Naive thymus-derived CD8-positive, alpha-beta T cell (primary cell): ENCODE measurements at places on chromosomes 13 and 19.
A peak's percentile ranks its signal among the peaks of the same experiment; 100 is the strongest.

DNA sequence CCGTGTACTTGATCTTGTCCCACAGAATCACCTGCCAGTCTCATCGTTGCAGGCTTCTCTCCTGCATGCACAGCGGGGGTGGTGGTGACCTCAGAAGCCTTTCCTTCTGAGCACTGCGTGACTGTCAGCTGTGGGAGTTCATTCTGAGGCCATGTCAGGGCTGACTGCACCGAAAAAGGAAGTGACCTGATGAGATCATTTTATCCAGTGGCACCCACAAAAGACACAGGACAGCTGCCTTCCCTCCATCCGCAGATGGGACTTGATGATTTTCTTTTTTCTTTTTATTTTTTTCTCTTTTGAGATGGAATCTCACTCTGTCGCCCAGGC, 89.7 kb downstream of the RAB20 start:
- H3K27me3 ChIP-seq, result peaks cover 23% of the 10 kb centered on the region
- no peaks in the 10 kb centered on the region for H3K4me1 ChIP-seq
- no peak overlapping the region for H3K4me3 ChIP-seq
- H3K36me3 ChIP-seq, result no peaks in the 10 kb centered on the region
- DNase-seq, result peak; percentile 28
- no peak overlapping the region for H3K27ac ChIP-seq

GRCh38 chr19:6579450-6580178, 11.3 kb downstream of the CD70 start:
- H3K27ac ChIP-seq, result no peak overlapping the region
- no peaks in the 10 kb centered on the region for H3K36me3 ChIP-seq
- no peak overlapping the region for H3K4me3 ChIP-seq
- H3K4me1 ChIP-seq, result no peaks in the 10 kb centered on the region
- DNase-seq, result no peak

- no peak for DNase-seq
- no peak overlapping the region for H3K4me3 ChIP-seq
- H3K36me3 ChIP-seq, result no peaks in the 10 kb centered on the region
- H3K27me3 ChIP-seq, result no peaks in the 10 kb centered on the region
Measured at GRCh38 chr13:45325806-45326205, 15.2 kb downstream of the TPT1 start.

GRCh38 chr19:35868172-35868822, at the start of gene APLP1:
APLP1 (plus strand) TSS chr19:35868574; CDS start chr19:35868637, 63 bp downstream.
- DNase-seq, result no peak
- H3K36me3 ChIP-seq, result no peaks in the 10 kb centered on the region
- peak within 1 kb of the TSS; percentile 76 for H3K4me3 ChIP-seq

- DNase-seq, result no peak
- no peaks in the 10 kb centered on the region for H3K36me3 ChIP-seq
- H3K4me3 ChIP-seq, result peak overlapping the region; percentile 80
Measured at GRCh38 chr19:35039881-35040825, 1.4 kb upstream of the HPN start.

GRCh38 chr19:42067315-42067888, 2.6 kb downstream of the GRIK5 start:
- H3K4me1 ChIP-seq, result no peaks in the 10 kb centered on the region
- no peak overlapping the region for H3K27ac ChIP-seq
- no peak for DNase-seq
- H3K4me3 ChIP-seq, result no peak overlapping the region

- H3K4me3 ChIP-seq, result peak overlapping the region; percentile 75
- no peaks in the 10 kb centered on the region for H3K36me3 ChIP-seq
- peaks cover 60% of the 10 kb centered on the region for H3K4me1 ChIP-seq
- no peaks in the 10 kb centered on the region for H3K27me3 ChIP-seq
- peak overlapping the region; percentile 75 for H3K27ac ChIP-seq
Measured at GRCh38 chr19:10552510-10553053, 8.9 kb downstream of the ATG4D start.

DNA sequence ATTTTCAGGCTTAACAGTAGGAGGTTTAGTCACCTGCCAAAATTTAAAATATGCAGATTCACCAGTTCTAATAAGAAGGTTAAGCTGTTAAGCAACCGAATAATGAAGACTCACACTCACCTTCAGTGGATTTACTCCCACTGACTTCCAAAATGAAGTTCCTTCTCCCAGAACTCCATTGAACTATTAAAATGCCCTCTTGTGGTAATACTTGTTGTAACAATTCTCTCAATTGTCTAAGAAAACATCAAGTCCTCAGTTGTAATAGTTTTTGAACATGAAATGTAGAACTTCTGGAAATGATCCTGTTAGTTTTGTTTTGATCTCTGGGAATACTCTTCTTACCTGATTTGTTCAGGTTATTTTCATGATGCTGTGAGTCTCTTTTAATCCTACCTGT, 522.0 kb upstream of the ATXN8OS start:
- H3K27ac ChIP-seq, result no peak overlapping the region
- no peaks in the 10 kb centered on the region for H3K27me3 ChIP-seq
- H3K4me3 ChIP-seq, result no peak overlapping the region
- DNase-seq, result no peak
- H3K36me3 ChIP-seq, result no peaks in the 10 kb centered on the region
- no peaks in the 10 kb centered on the region for H3K4me1 ChIP-seq

DNA sequence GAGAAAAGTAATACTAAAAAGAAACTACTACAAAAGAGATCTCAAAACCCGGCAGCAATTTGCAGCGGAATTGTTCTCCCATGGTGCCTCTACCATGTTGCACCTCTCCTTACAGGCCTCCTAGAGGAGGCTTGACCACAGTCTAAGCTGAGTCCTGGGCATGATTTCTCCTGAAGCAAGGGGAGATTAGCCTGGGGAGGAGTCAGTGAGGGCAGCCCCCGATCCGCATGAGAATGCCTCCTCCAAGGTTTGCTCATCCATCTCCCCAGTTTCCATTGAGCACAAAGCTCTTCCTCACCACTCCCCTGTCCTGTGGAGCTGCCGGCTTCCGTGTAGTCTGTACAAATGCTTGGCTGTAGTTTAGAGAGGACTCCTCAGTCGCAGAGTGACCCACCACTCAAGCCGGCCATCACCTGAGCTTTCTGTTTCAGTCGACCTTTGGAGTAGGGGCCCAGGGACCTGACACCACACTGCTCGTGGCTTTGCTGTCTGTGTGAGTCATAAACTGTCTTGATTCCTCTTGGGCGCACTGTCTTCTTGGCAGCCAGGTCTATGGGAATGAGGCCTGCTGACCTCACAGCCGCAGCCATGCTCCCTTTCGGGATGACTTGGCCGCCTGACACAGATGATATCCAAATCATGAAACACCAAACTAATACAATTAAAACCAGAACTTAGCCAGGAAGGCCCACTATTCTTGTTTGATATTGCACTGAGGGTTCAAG, 72.3 kb downstream of the C1QTNF9 start:
- H3K4me1 ChIP-seq, result peaks cover 12% of the 10 kb centered on the region
- H3K27me3 ChIP-seq, result peaks cover 1% of the 10 kb centered on the region
- H3K27ac ChIP-seq, result no peak overlapping the region

DNA sequence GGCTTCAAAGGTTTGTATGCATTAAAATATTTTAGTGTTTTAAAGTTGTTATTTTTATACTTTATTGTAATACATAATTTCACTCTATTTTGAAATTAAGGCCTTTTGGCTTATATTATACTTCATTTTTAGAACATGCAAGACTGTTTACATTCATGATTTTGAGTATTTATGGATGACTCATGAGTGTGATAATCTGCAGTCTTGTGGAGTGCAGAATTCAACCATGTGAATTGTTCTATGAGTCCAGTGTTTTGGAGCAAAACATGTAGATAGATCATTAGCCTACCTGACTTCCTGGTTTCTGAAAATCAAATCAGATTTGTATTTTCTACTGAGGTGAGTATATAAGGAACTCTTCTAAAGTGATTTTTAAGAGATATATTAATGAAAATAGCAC, 241.8 kb downstream of the PCCA start:
- H3K36me3 ChIP-seq, result peaks cover 33% of the 10 kb centered on the region
- H3K27me3 ChIP-seq, result no peaks in the 10 kb centered on the region
- H3K27ac ChIP-seq, result no peak overlapping the region
- no peak overlapping the region for H3K4me3 ChIP-seq
- no peak for DNase-seq
- no peaks in the 10 kb centered on the region for H3K4me1 ChIP-seq

- H3K27ac ChIP-seq, result no peak overlapping the region
- no peaks in the 10 kb centered on the region for H3K27me3 ChIP-seq
- H3K4me1 ChIP-seq, result peaks cover 11% of the 10 kb centered on the region
- peaks cover 4% of the 10 kb centered on the region for H3K36me3 ChIP-seq
- no peak overlapping the region for H3K4me3 ChIP-seq
- DNase-seq, result no peak
Measured at GRCh38 chr13:112715210-112715609, 25.4 kb downstream of the ATP11A start.

- H3K27me3 ChIP-seq, result peaks cover 16% of the 10 kb centered on the region
- DNase-seq, result no peak
- no peak overlapping the region for H3K4me3 ChIP-seq
- no peaks in the 10 kb centered on the region for H3K36me3 ChIP-seq
- no peaks in the 10 kb centered on the region for H3K4me1 ChIP-seq
Measured at GRCh38 chr13:79628463-79628862, 147.5 kb downstream of the NDFIP2 start.

- H3K4me1 ChIP-seq, result peaks cover 2% of the 10 kb centered on the region
- H3K27ac ChIP-seq, result no peak overlapping the region
- H3K27me3 ChIP-seq, result peaks cover 17% of the 10 kb centered on the region
- no peak for DNase-seq
- peaks cover 4% of the 10 kb centered on the region for H3K36me3 ChIP-seq
Measured at GRCh38 chr13:25652764-25653163, 281.0 kb downstream of the ATP8A2 start.

- H3K4me1 ChIP-seq, result peaks cover 9% of the 10 kb centered on the region
- H3K27ac ChIP-seq, result no peak overlapping the region
- peak; percentile 59 for DNase-seq
- H3K4me3 ChIP-seq, result peak overlapping the region; percentile 48
Measured at GRCh38 chr13:27830010-27830409, 37.7 kb downstream of the GSX1 start.

- peak overlapping the region; percentile 20 for H3K27ac ChIP-seq
- peaks cover 6% of the 10 kb centered on the region for H3K4me1 ChIP-seq
- H3K4me3 ChIP-seq, result no peak overlapping the region
- no peak for DNase-seq
Measured at GRCh38 chr13:114020750-114021463, 47.0 kb upstream of the C13orf46 start.

- DNase-seq, result no peak
- no peak overlapping the region for H3K27ac ChIP-seq
- H3K27me3 ChIP-seq, result peaks cover 2% of the 10 kb centered on the region
- H3K4me1 ChIP-seq, result no peaks in the 10 kb centered on the region
- no peak overlapping the region for H3K4me3 ChIP-seq
Measured at GRCh38 chr13:48908381-48909055, 67.2 kb upstream of the FNDC3A start.

DNA sequence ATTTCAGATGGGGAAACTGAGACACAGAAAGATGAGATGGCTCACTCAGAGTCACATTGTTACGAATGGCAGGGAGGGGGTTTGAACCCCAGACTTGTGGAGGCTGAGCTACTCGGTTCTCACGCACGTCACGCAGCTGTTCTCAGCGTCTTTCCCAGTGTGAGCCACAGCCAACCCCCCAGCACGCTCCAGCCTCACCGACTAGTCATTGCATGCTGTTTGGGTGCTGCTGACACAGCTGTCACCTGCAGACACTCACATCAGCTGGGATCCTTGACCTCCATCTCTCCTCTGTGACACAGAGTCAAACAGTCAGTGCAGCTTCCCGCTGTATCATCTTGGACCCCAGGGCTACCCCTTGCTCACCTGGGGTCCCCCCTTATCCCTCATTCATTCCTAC, 2.4 kb upstream of the NCAN start:
- DNase-seq, result no peak
- peaks cover 5% of the 10 kb centered on the region for H3K36me3 ChIP-seq
- peaks cover 64% of the 10 kb centered on the region for H3K27me3 ChIP-seq
- no peak overlapping the region for H3K27ac ChIP-seq
- no peak overlapping the region for H3K4me3 ChIP-seq

- no peaks in the 10 kb centered on the region for H3K27me3 ChIP-seq
- no peaks in the 10 kb centered on the region for H3K36me3 ChIP-seq
- no peak for DNase-seq
- no peak overlapping the region for H3K27ac ChIP-seq
- no peak overlapping the region for H3K4me3 ChIP-seq
- H3K4me1 ChIP-seq, result no peaks in the 10 kb centered on the region
Measured at GRCh38 chr19:31289381-31289880, 59.8 kb downstream of the TSHZ3 start.

GRCh38 chr13:40651866-40652587, 14.4 kb downstream of the FOXO1 start:
- H3K36me3 ChIP-seq, result peaks cover 9% of the 10 kb centered on the region
- H3K27ac ChIP-seq, result peak overlapping the region; percentile 55
- peak overlapping the region; percentile 72 for H3K4me3 ChIP-seq

DNA sequence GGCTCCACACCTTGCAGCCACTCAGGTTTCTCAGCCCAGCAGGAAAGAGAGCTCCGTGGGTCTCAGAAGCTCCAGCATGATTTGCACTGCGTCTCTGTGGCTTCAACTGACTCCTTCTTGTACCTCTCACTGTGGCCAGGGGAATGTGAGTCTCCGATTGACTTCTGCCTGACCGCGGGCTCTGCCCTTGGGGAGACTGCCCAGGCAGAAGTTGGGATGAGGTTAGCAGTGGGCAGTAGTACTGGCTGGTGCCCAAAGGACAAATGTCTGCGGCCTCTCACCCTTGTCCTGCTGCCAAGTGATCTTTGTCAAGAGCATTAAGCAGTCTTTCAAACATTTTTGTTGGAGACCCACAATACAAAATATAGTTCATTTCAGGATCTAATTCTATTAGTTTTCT, 34.4 kb upstream of the FXYD3 start:
- peaks cover 19% of the 10 kb centered on the region for H3K27me3 ChIP-seq
- H3K27ac ChIP-seq, result no peak overlapping the region
- DNase-seq, result no peak
- no peak overlapping the region for H3K4me3 ChIP-seq
- H3K4me1 ChIP-seq, result peaks cover 8% of the 10 kb centered on the region

DNA sequence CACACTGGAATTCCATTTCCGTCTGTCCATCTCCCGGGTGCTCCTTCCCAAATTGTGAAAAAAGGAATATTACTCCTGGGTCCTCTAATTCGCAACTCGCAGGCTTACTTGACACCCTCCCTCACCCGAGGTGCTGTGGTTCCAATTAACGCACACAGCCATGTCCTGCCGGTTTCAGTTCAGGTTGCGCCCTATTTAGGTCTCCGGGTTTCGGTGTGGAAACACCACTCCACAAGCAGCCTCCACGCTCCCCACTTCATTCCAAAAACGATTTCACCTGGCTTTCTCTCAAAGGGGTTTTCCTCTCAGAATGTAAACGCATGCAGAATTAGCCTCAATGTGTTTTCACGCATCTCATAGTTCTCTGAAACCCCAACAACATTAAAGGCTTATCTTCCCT, 37.9 kb downstream of the NAXD start:
- DNase-seq, result no peak
- H3K36me3 ChIP-seq, result peaks cover 17% of the 10 kb centered on the region
- no peak overlapping the region for H3K4me3 ChIP-seq
- peaks cover 37% of the 10 kb centered on the region for H3K4me1 ChIP-seq
- H3K27ac ChIP-seq, result no peak overlapping the region
- no peaks in the 10 kb centered on the region for H3K27me3 ChIP-seq
